Bronchus fibroblast of lung (primary cell): ENCODE measurements at places on chromosomes 6 and 20. TPM values are rescaled to one million over a fixed set of nuclear protein-coding genes. Genes with fewer than 3 reads are reported as not detected.

Gene RAMACL
- total RNA-seq = under 0.01 TPM in 2 replicates

Gene ITPR3
- total RNA-seq = 24.5 and 25.2 TPM in 2 replicates

Gene ZFAND3
- total RNA-seq = 17.1 and 21.3 TPM in 2 replicates

Gene NFKBIE
- 10.6 and 17.0 TPM in 2 replicates for total RNA-seq

Gene WFDC10B
- total RNA-seq = not detected in 2 replicates

Gene DSN1
- 30.6 and 37.2 TPM in 2 replicates for total RNA-seq

Gene C20orf141
- total RNA-seq = not detected in 2 replicates

Gene RSPH4A
- total RNA-seq = 0.17 TPM in 1 of 2 replicates, not detected in the other

Gene C6orf58
- not detected in 2 replicates for total RNA-seq

Gene OR2H1
- not detected in 2 replicates for total RNA-seq

Gene CLDN20
- not detected in 2 replicates for total RNA-seq

Gene SPATS1
- total RNA-seq = not detected in 2 replicates

Gene SMOC2
- not detected in 2 replicates for total RNA-seq

Gene TMEM74B
- not detected in 2 replicates for total RNA-seq

Gene ABHD16B
- not detected in 2 replicates for total RNA-seq

Gene C6orf141
- 1.6 and 2.0 TPM in 2 replicates for total RNA-seq

Gene MYLK2
- 0.17 and 0.30 TPM in 2 replicates for total RNA-seq

Gene BANF2
- total RNA-seq = not detected in 2 replicates

Gene CAGE1
- 0.17 TPM in 1 of 2 replicates, not detected in the other for total RNA-seq

Gene SLA2
- total RNA-seq = not detected in 2 replicates

Gene EFCAB8
- total RNA-seq = under 0.01 TPM in 1 of 2 replicates, not detected in the other

Gene DXO
- 17.5 and 21.9 TPM in 2 replicates for total RNA-seq

Gene RSPO3
- total RNA-seq = not detected in 2 replicates

Gene OXT
- not detected in 2 replicates for total RNA-seq

Gene LY6G6F
- not detected in 2 replicates for total RNA-seq

Gene RAD21L1
- not detected in 2 replicates for total RNA-seq

Gene LTB
- total RNA-seq = not detected in 2 replicates

Gene CYP24A1
- total RNA-seq = 0.17 TPM in 1 of 2 replicates, not detected in the other

Gene THBD
- 1.5 and 1.6 TPM in 2 replicates for total RNA-seq

Gene TNFRSF21
- total RNA-seq = 6.7 and 8.2 TPM in 2 replicates

Gene BNIP5
- total RNA-seq = not detected in 2 replicates

Gene PBX2
- 26.9 and 31.5 TPM in 2 replicates for total RNA-seq

Gene NKAIN4
- total RNA-seq = not detected in 2 replicates

Gene PI16
- not detected in 2 replicates for total RNA-seq

Gene SLCO4A1
- 0.17 and 0.74 TPM in 2 replicates for total RNA-seq

Gene SLC32A1
- not detected in 2 replicates for total RNA-seq

Gene BFSP1
- total RNA-seq = 1.7 and 2.7 TPM in 2 replicates

Gene LAMA4
- total RNA-seq = 52.0 and 68.4 TPM in 2 replicates

Gene DACT2
- total RNA-seq = 0.15 TPM in 1 of 2 replicates, not detected in the other

Gene KIF25
- 0.15 and 0.17 TPM in 2 replicates for total RNA-seq
